ENCODE measurements at places on chromosomes 1 and 21.

DNA sequence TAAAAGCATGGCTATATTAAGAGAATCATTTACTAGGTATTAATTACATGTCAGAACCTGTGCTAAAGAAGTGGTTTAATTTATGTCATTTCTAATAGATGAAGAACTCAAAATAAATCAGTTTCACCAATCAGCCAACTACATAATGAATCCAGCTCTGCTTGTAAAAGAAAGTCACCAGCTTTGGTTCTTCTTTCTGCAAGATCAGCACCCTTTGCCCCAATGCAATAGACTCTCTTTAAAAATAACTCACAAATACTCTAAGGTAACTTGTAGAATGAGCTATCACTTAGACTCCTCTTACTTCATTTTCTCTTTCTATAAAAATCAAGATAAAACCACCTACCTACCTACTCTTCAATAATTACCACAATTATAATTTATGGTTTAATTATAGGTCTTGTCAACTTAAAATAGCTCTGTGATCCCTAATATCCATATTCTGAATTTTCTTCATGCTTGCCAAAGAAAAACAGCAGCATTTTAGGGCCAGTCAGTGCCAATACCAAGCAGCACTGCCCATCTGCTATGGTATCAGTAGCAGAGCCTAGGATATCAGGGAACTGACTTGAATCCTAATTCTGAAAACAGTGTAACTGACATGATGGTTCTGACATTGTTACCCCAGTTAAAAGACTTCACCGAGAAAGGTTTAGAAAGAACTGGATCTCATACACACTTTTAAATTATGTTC is 11.3 kb downstream of the SLC19A2 start:
- no peak for DNase-seq

DNA sequence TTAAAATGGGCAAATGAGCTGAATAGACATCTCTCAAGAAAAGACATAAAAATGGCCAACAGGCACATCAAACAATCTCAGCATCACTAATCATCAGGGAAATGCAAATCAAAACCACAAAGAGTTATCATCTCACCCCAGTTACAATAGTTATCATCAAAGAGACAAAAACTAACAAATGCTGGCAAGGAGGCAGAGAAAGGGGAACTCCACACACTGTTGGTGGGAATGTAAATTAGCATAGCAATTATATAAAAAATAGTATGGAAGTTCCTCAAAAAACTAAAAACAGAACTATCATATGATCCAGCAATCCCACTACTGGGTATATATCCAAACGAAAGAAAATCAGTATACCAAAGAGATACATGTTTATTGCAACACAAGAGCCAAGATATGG is 68.7 kb downstream of the DENND1B start:
- DNase-seq: no peak

DNA sequence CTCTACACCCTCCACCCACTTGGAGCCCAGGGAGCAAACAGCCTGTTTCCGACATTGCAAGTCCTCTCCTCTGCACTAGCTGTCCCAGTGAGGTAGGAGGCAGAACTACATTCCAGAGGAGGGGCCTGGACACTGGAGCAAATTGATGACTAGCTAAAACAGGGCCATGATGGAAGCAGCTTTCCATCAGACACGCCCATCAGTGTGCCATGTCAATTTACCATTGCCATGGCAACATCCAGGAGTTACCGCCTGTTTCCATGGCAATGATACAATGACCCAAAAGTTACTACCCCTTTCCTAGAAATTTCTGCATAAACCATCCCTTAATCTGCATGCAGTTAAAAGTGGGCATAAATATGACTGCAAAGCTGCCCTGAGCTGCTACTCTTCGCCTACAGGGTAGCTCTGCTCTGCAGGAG is 647.1 kb downstream of the PTPRU start:
- no peak for DNase-seq

GRCh38 chr1:236508593-236509027 is 15.2 kb upstream of the LGALS8 start:
- no peak for DNase-seq

- DNase-seq: no peak
These were observed 8.4 kb downstream of the CLEC20A start for GRCh38 chr1:178488393-178488792.

DNA sequence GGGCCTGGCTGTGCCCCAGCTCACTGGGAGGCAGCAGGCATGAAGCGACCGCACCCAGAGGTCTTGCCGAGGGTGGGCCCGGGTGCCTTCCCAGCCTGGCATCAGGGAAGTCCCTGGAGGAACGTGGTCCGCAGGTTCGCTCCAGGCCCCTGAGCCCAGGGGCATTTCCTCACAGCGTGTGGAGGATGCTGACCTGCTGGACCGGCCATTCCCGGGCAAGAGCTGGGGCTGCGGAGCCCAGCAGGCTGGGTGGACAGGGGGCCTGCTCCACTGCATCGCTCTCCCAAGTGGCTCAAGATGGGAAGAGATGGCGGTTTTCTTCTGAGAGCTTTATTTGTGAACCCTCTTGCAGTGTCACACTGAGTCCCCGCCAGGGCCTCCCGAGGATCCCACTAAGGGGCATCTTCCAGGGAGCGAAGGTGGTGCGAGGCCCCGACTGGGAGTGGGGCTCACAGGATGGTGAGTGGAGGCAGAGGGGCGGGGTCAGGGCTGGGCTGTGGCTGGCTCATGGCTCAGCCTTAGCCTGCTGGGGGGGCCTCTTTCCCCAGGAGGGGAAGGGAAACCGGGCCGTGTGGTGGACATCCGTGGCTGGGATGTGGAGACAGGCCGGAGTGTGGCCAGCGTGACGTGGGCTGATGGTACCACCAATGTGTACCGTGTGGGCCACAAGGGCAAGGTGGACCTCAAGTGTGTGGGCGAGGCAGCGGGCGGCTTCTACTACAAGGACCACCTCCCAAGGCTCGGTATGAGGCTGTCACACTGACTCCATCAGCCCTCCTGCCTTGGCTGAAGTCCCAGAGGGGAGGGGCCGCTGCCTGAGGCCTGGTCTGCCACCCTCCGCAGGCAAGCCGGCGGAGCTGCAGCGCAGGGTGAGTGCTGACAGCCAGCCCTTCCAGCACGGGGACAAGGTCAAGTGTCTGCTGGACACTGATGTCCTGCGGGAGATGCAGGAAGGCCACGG is 7.2 kb upstream of the MMP23B start:
- DNase-seq: no peak

DNA sequence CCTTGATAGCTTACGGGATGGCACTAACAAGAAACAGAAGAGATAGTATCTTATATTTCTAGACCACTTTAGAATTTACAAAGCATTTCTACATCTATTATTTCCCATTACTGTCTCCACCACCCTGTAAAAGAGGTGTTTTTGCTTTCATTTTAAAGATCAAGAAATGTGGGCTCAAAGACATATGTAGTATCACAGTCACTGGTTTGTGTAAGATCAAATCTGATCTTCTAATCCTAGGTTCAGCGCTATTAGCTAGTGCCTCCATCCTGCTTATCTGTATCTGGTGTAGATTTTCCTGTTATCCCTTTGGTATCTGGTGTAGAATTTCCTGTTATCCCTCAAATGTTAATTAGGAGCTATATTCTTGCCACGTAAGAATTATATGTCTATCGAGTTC is 23.6 kb upstream of the ZRANB2 start:
- DNase-seq: no peak

GRCh38 chr1:237903961-237904360 is 13.2 kb upstream of the ZP4 start:
- DNase-seq: no peak

- DNase-seq: peak; percentile 66
These were observed 74.4 kb downstream of the PTGS2 start for GRCh38 chr1:186605762-186606350.

- no peak for DNase-seq
These were observed 75.3 kb downstream of the FOXJ3 start for GRCh38 chr1:42259739-42260064.

- DNase-seq: no peak
These were observed 295.9 kb downstream of the RGS7 start for GRCh38 chr1:241061062-241061461.

DNA sequence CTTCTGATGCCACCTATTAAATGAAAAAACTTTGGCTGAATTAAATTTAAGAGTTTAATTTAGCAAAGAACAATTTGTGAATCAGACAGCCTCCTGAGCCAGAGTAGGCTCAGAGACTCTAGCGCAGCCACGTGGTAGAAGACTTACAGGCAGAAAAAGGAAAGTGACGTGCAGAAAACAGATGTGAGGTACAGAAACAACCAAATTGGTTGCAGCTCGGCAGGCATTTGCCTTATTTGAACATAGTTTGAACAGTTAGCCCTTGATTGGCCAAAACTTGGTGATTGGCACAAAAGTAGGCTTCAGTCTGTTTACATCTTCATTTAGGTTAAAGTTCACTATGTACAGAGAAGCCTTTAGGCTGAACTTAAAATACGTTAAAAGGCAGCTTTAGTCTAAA is 22.9 kb downstream of the TCP10L start:
- DNase-seq: peak; percentile 26

- DNase-seq: no peak
These were observed 38.8 kb upstream of the GPR153 start for GRCh38 chr1:6299557-6300165.

DNA sequence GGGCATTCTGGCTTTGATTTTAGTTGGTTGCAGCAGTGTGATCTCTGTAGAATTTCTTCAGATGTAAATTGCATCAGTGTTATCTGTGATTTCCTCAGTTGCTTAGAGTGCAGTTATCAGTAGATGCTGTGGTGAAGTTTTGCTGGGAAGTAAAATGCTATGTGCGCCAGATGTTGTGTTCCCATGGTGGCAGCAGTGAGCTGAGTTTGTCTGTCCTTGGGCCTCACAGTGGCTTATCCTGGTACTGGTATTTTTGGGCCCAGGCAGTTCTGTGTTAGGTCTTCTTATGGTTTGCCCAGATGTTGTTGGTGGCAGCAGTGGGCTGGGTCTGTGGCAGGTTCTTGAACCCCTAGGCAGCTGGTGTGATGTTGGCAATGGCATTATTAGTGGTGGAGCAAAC is 1242.1 kb downstream of the PLA2G4A start:
- no peak for DNase-seq

- peak; percentile 19 for DNase-seq
These were observed 32.1 kb upstream of the SCYL3 start for GRCh38 chr1:169925505-169926482.
